ENCODE measurements at places on chromosomes 2 and 18.

DNA sequence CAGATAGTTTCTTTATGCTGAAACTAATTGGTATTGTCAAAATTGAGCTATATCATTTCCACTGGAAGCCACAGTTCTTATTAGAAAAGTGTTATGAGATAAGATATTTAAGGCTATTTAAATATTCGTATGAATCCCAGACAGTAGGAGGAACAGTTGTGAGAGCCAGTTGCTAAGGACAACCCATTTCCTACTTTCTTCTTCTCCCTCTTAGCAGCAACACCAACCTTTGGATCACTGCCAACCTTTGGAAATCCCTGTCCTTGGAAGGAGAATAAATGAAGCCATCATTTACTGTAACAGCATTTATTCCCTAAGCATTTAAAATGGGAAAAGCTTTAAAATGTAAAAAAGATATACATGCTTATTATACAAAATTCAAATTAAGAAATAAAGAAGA, 85.8 kb downstream of the PLCL1 start:
- DNase-seq, result no peak

DNA sequence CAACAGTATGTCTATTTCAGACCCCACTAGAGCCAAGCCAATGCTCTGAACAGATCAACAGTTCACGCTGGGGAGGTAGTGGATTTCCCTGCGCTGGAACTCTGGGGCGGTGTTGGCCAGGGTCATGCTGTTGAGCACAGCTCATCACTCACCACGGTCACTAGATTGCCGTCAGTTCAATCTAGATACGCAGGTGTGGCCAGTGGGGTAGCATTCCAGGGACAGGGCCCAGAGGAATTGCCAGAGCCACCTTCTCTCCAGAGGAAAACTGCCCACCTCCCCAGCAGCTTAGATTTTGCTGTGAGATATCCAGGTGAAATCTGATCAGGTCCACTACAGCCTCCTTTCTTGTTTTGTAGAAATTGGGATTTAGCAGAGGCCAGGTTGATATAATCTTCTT, 101.8 kb downstream of the SOX11 start:
- no peak for DNase-seq

DNA sequence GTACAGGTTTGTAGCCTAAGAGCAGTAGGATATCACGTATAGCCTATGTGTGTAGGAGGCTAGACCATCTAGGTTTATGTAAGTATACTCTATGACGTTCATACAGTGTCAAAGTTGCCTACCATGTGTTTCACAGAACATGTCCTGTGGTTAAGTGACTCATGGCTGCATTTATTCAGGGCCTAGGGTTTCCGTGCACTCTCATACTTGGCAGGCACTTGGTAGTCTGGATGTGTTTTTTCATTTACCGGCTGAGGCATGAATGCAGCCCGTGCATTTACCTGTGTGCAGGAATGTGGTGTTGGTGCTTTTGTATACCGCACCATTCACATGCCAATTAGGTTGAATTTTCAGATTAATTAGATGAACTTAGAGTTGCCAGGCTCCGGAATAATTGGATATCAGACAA, 43.4 kb downstream of the MYL12B start:
- DNase-seq, result no peak

- no peak for DNase-seq
These were observed 57.2 kb downstream of the CTDP1 start for GRCh38 chr18:79736846-79737245.

GRCh38 chr2:12982149-12982584, 265.4 kb downstream of the TRIB2 start:
- no peak for DNase-seq

DNA sequence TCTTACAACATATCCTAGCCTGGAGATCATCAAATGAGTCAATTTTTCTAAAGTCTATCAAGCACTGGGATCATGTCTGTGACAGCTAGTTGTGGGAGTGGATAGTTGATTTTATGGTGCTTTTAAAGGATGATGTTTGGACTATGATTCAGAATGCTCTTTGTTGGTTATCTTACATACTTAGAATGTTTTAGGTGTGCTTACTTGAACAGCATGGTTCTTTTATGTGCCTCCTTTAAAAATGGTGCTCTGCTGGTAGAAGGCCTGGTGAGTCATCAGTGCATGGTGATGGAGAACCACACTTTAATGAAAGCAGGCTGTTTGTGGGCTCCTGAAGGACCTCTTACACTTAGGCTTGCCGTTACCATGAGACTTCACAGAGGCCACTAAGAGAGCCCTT, 682.7 kb upstream of the FANCL start:
- DNase-seq, result no peak

GRCh38 chr2:107801498-107801897, 25.2 kb upstream of the RGPD4 start:
- DNase-seq, result no peak
